Left renal cortex interstitium (tissue), 4 donors: ENCODE measurements at places on chromosomes 16 and 17.

DNA sequence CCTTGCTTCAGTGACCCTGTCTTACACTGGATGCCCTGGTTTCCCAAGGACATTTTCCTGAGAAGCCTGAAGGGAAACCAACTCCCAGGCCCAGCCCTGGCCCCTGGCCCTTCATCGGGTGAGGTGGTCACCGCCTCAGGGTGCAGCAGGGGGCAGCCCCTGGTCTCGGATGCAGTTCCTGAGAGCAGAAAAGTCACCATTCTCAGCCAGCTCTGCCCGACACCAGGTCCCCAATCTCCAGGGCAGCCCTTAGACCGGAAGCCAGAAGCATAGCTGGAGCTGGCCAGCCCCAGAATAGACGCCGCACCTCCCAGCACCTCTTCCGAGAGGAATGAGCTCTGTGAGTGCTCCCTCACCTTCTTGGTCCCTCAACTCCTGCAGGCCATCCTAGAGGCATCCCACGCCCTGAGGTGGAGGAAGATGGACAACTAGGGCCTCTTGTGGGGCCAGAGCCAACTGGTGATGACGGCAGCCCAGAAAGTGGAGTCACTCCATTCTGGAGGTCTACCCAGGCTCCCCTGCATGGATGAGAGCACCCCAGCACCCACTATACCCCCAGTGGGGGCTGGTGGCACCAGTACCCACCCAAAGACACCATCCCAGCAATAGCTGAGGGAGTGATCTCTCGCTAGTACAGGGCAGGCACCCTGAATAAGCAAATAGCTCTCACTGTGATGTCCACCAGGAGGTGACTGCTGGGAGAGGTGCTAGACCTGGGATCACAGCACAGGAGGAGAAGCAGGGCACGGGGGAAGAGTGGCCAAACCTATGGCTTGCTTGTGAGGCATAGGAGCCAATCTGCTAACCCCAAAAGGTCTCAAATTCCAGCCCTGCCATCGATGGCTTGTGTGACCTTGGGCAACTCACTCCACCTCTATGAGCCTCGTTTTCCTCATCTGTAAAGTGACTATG lies 56.2 kb downstream of the TK2 start:
- DNase-seq: no peak

- no peak for DNase-seq
These were observed 668 bp downstream of the MMP15 start for GRCh38 chr16:58026139-58026704.

DNA sequence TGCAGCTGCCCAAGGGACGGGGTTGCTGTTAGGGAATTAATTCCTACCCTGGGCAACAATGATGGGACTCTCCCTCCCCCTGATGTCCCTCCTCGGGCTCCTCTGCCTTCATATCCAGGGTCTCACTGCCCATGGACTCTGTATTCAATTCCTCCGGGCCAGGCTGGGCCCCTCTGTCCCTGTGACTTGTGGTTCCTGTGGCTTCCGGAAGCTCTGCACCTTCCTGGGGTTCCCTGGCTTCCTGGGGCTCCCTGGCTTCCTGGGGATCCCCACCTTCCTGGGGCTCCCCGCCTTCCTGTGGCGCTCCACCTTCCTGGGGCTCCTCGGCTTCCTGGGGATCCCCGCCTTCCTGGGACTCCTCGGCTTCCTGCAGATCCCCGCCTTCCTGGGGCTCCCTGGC lies 35.2 kb downstream of the SRL start:
- no peak for DNase-seq

- DNase-seq: no peak
These were observed 108.6 kb upstream of the CLEC3A start for GRCh38 chr16:77913738-77914253.

GRCh38 chr16:89922884-89923639 lies at the start of gene TUBB3:
Gene TUBB3 (plus strand): TSS chr16:89923342. CDS start chr16:89923402, 60 bp downstream.
- DNase-seq: no peak

DNA sequence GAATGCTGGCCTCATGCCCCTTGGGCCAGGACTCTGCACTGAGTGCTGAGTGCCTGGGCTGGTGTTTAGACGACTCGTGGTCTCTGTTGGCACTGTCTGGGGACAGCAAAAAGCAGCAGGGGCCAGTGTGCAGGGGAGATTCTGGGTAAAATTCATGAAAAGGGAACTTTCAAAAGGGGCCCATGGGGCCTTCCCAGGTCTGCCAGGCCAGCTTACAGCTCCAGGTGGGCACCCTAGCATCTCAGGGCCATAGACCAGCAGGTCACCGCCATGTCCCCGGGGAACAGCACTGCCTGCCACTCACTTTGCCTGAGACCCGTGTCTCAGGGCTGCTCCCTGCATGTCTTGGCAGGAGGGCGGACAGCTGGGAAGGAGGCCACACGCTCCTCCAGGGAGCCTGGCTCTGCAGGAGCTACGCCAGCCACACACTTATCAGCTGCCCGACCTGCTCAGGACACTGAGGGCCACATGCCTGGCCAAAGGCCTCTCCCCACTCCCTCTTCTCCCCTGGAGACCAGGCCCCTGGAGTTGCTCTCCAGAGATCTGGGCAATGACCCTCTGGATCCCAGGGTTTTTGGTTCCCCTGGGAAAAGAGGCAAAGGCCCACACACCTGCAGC lies 8.8 kb upstream of the FASN start:
- DNase-seq: no peak

DNA sequence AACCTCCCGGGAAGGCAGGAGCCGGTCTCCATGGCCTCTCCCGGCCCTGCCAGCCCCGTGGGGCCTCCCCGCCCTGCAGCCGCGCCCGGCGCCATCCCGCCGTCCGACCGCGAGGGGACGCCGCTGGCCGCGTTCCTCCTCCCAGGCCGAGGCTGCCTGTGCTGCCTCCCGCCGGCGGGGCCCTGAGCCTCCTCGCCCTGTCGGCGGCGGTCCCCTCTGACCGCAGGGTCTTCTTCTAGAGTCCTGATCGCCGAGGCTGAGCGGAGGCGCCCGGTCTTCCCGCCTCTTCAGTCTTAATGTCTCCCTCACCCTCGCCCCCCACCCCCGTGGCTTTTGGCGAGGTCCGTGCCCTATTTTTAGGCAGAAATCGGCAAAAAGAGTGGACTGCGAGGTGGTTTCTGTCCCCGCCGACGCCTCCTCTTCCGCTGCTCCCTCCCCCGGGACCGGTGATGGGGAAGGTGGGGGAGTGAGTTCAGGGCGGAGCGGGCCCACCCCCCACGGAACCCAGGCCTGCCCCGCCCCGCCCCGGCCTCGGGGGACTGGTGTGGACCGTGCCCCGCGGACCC lies 794 bp upstream of the CPNE7 start:
- no peak for DNase-seq

DNA sequence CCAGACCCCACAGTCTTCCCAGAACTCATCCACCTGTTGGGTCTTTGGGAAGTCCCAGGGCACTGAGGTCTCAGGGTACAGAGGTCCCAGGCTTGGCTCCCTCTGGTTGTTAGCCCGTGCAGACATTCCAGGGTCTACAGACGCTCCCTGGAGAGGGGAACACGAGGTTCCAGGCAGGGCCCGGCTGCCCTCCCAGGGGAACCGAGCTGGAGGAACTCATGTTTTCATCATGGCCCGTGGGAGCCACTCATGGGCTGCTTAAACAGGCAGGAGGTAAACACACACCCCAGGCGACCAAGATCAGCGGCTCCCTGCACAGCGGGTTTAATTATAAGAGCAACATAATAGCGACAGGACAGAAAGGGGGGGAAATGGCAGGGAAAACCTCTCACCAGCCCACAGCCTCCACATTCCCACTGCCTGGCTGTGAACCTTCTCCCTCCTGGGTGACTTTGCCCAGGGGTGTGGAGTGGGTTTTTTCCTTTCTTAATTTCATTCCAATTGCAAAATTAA lies 36.5 kb downstream of the TRARG1 start:
- no peak for DNase-seq

GRCh38 chr16:881219-882097 lies 80.9 kb upstream of the GNG13 start:
- no peak for DNase-seq

DNA sequence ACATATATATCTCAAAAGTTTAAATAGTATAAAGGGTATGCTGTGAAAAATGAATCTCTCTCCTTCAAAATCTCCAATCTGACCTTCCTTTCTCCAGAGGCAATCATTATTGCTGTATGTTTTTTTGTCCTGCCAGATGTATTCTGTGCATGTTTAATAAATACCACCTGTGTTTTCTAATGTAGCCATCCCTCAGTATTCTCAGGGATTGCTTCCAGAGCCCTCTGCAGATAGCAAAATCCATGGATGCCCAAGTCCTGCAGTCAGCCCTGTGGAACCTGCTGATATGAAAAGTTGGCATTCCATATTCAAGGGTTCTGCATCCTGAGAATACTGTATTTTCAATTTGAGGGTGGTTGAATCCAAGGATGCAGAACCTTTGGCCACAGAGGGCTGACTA lies 42.9 kb downstream of the BPTF start:
- DNase-seq: no peak

DNA sequence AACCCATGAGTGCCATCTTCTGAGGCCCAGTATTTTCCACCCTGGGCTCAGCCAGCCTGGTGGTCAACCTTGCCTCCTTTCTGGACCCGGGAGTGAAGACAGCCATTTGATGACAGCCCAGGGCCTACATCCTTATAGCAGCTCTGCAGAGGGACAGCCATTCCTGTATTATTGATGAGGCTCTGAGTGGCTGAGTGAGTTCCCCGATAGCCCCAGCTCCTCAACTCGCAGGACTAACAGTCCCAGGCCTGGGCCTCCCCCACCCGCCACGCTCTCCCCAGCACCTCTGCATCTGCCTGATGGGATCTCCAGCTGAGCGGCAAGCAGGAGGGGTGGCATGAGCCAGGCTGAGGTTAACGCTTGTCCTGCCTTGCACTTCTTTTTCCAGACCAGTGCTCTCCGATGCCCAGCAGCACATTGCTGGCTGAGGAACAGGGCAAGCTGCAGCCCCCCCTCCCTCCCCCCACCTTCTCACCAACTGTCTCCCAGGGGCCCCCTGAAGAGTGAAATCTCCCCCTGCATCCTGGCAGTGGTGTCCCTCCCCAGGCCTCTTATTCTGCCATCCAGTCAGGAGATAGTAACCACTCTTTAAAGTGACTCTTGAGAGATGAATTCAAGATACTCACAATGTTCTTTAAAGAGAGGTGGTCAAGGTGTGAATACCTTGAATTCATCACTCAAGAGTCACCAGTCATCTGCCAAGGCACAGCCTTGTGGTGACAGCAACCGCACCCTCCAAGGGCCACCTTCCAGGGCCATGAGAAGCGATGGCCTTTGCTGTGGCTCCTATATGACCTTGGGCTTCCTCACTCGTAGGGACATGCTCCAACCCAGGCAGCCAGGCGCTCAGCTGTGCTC lies 23.5 kb downstream of the CACNG5 start:
- no peak for DNase-seq

GRCh38 chr16:9286930-9287329 lies 195.5 kb downstream of the HAPSTR1 start:
- no peak for DNase-seq

DNA sequence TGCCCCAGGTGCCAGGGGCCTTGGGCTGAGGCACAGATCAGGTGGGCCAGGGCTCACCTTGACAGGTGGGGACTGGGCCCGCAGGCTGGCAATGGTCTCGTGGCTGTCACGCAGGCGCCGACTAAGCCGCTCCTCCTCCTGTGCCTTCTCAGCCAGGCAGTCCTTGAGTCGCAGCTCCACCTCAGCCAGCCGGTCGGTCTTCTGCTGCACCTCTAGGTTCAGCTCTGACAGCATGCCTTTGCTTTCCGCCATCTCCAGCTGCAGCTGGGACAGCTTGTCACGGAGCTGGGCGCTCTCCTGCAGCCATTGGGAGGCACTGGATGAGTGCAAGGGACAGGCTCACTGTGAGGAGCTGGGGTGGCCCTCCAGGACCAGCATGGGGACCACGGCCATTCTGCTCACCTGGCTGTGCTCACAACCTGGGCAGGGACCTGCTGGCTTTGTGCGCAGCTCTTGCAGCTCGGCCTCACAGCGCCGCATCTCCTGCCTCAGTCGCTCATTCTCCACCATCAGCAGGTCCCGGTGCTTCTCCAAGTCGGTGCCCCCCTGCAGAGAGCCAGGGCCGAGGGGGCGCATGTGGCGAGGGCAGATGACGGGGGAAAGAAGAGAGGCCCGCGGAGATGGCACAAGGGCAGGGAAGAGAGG lies 31.0 kb downstream of the KIFC3 start:
- DNase-seq: no peak

GRCh38 chr17:77555741-77556291 lies 402.7 kb upstream of the TNRC6C start:
- DNase-seq: no peak

- DNase-seq: peak; percentile 93
These were observed 4.8 kb upstream of the ARL4D start for GRCh38 chr17:43393944-43394482.

GRCh38 chr16:2058872-2059271 lies 11.1 kb downstream of the TSC2 start:
- DNase-seq: no peak

GRCh38 chr17:4966844-4967538 lies 626 bp downstream of the SPAG7 start:
- peak; percentile 100 for DNase-seq

GRCh38 chr17:33142705-33143299 lies 150.3 kb downstream of the ASIC2 start:
- DNase-seq: no peak

GRCh38 chr16:66692341-66692740 lies 4.2 kb downstream of the CMTM4 start:
- DNase-seq: no peak

DNA sequence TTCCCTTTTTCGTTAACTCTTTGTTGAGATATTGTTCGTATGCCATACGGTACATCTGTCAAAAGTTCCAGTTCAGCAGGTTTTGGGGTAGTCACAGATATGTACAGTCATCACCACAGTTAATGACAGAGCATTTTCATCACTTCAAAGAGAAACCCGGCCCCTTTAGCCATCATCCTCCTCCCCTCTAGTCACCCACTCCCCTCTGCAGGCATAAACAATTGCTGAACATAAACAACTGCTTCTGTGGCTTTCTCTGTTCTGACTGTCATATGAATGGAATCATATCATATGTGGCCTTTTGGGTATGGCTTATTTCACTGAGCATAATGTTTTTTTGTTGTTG lies 59.3 kb downstream of the RNF213 start:
- no peak for DNase-seq

GRCh38 chr16:54142787-54143186 lies 143.8 kb downstream of the IRX3 start:
- DNase-seq: no peak

- DNase-seq: no peak
These were observed 3.1 kb downstream of the TMEM204 start for GRCh38 chr16:1536601-1537000.

- no peak for DNase-seq
These were observed 24.4 kb upstream of the ETV4 start for GRCh38 chr17:43570518-43570928.

DNA sequence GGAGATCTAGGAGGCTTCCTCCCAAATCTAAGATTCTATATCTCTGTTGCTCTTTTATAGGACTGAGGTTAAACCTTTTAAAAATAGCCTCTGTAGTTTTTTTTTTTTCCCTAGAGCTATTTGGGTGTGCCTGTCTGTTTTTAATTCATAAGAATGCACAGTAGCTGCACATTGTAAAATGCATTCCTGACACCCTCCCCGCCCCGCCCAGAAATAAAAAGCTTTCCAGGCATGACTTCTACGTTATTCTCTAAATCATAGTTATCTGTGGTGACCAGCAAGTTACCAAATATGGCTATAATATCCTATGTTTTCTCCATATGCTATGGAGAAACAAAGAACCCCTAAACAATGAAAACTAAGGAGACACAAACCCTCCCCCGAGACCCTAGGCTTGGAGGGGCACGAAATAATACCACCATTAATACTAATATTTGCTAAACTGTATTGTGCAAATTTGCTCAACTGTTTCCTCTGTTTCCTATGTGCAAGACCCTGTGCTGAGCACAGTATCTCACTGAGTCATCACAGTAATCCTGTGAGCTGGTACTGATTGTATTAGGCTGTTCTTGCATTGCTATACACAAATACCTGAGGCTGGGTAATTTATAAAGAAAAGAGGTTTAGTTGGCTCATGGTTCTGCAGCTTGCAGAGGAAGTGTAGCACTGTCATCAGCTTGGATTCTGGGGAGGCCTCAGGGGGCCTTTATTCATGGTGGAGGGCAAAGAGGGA lies 388.3 kb downstream of the CA10 start:
- DNase-seq: no peak
